Cortex of kidney (tissue), 1 donor: ENCODE measurements at places on chromosomes 7 and 10.

DNA sequence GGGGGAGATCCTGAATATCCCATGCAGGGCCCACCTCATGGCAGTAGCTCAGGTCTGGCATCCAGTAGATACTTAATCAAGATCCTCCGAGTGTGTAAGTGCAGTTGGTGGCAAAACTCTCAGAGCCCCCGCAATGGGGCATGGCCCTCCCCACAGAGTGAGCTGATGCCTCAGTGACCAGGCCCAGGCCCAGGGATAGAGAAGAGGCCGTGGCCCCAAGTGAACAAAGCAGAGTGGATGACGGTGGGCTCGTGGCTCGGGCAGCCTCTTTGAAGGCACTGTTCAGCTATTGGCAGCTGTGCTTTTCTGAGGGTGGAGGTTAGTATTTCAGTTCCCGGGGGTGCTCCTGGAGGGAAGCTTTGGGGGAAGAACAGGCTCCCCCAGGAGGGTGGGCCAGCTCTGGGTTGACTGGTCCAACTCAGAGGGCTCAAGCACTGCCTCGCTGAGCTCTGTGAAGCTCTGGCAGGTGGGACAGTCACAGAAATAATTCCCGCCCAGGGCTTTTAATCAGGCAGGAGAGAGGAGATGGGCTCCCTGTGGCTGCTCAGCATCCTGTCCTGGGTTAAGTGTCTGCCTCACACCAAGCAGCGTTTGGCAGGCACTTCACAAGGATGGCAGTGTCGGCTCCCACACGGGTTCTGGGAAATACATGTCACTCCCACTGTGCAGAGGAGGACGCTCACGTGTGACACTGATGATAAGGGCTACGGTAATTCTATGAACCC is 583.6 kb downstream of the TCERG1L start:
- DNase-seq, result no peak

DNA sequence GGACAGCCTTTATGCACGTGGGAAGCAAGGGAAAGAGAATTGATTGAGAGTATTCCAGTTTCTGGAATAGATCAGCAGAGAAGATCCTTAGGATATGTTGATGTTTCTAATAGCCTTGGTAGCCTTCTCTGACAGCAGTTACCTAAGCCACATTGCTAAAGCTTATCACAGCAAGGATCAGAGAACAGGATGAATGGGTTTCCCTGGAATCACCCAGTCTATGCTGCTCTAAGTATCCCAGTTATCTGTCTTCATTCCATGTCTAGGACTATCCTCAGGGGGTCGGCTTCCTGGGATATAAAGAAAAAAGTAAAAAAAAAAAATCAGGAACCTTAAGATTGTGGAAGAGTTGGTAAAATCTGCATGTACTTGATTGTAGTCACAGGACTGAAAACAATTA is 352.0 kb upstream of the AKR1E2 start:
- DNase-seq, result no peak

GRCh38 chr7:48411619-48412018 is 240.4 kb downstream of the ABCA13 start:
- DNase-seq, result no peak

DNA sequence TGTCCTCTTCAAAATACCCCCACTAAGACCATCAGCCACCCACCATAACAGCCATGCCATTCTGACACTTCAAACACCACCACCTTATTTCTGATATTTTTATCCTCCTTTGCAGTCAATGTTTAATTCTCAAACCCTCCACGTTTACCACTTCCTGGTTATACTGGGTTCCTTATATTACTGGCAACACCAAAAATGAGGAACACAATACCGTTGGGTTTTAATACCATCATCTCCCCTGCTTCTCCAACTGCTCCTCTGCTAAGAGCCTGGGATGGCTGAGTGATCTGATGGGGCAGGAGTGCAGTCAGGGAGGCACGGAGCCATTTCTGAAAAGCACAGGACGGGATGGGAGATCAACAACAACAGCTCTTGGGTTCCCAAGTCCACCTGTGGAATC is 140.5 kb downstream of the CHCHD3 start:
- no peak for DNase-seq

- no peak for DNase-seq
Observed at GRCh38 chr10:95425592-95426465, 135.0 kb upstream of the PDLIM1 start.

- DNase-seq, result no peak
Observed at GRCh38 chr10:9012312-9012711, 957.8 kb downstream of the GATA3 start.

- no peak for DNase-seq
Observed at GRCh38 chr7:103432712-103433111, 13.3 kb downstream of the SLC26A5 start.

- DNase-seq, result no peak
Observed at GRCh38 chr7:96284835-96285234, 37.1 kb downstream of the SLC25A13 start.

DNA sequence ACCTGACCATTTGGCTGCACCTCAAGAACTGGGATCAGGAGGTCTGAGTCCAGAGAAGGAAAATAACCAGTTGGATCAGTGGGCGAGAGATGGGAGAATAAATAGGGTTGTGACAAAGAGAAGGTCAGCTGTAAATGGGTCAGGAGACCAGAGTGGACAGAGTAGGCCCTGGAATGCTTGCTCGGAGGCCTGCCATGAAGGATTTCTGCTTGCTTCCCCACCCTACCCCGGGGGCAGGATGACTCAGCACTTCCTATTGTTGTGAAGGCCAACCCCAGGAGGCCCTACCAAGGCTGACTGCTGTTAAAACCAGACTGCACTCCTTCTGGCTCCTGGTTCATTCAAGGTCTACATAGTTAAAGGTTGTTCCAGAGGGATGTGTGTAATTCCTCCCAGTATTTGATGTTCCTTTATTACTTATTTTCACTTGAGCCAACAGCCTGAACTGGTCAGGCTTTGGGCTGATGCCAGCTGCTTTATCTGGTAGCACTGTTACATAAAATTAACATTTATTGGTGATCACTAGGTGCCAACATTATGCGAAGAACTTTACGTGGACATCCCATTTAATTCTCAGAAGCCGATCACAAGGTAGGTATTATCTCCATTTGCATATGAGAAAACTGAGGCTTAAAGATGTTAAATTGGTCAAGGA is 27.3 kb upstream of the IFRD1 start:
- DNase-seq, result no peak

- no peak for DNase-seq
Observed at GRCh38 chr7:18103436-18104218, 76.0 kb upstream of the PRPS1L1 start.

DNA sequence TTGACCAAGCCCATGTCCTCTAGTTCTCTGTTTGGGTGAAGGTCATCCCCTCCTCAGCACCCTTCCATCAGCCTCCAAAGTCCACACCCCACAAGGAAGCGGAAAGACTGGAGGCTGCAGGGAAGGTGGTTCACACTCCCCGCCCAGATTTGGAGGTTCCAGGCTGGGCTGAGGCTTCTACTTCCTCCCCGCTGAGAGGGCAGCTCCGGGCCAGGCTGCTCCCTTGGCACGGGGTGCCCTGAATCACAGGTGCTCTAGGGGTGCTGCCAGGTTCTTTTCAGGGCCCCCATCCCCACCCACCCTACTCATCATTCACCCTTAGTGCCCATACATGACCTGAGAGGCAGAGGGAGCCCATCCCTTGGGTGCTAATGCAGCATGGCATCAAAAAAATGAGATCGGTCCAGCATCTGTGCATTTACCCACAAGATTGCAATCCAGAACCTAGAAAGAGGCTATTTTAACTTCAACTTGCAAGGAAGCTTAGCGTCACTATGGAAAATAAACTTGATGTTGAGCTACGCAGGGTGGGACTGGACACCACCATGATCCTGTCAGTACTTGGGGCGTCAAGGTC is 47.3 kb upstream of the ZMIZ1 start:
- no peak for DNase-seq

DNA sequence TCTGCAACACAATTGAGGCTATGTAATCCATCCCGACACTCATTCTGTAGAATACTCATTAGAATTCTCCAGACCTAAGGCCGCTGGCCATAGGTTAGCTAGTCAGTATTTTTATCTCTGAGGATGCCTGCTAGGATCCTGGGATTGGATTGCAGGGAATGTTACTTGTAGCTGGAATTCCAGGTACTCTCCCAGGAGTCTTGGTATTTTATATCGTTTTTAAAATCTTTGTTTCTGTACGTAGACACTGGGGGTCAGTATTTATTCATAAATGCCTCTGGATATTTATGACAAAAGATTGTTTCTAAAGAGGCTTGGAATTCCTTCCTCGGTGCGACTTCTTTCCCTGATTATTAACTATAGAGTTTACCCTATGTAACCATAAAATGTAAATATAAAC is 40.1 kb downstream of the BPGM start:
- DNase-seq, result no peak

- peak; percentile 23 for DNase-seq
Observed at GRCh38 chr10:62817121-62817765, 1.1 kb upstream of the EGR2 start.

DNA sequence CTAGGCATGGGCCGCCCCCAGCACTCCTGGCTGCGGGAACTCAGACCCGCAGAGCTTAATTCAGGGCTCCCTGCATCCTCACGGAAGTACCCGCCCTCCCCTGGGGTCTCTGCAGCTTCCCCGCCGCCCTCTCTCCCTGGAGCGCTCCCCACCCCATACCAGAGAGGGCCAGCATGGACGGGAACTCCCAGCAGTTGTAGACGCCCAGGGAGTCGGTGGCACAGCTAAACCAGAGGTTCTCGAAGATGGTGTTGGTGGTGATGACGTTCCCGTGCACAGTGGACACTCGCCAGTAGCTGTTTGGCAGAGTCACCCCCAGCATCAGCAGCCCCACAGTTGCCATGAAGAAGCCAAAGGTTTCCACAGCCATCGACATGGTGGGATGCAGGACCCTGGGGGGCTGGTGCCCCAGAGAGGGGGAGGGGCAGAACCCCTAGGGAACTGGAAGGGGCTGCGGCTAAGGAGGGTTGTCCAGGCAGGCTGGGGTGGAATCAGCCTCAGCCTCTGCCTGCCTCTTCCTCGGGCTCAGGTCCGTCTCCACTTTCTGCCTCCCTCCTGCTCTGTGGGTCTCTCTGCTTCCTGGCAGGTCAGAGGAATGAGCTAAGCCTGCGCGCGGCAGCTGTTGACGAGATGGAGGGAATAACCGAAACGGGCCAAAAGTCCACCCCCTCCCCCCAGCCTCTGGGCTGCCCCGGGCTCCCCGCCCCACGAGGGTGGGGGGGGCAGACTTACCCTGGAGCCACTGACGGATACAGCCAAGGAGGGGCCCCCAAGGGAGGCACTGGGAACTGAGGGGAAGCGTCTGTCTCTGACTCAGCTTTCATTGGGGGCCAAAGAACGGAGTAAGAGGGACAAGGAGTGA is at the start of gene CLDN15:
CLDN15 (minus strand) TSS at position 597 of the 862 bp plus-strand sequence; CDS start at position 376, 221 bp downstream.
- DNase-seq, result no peak

DNA sequence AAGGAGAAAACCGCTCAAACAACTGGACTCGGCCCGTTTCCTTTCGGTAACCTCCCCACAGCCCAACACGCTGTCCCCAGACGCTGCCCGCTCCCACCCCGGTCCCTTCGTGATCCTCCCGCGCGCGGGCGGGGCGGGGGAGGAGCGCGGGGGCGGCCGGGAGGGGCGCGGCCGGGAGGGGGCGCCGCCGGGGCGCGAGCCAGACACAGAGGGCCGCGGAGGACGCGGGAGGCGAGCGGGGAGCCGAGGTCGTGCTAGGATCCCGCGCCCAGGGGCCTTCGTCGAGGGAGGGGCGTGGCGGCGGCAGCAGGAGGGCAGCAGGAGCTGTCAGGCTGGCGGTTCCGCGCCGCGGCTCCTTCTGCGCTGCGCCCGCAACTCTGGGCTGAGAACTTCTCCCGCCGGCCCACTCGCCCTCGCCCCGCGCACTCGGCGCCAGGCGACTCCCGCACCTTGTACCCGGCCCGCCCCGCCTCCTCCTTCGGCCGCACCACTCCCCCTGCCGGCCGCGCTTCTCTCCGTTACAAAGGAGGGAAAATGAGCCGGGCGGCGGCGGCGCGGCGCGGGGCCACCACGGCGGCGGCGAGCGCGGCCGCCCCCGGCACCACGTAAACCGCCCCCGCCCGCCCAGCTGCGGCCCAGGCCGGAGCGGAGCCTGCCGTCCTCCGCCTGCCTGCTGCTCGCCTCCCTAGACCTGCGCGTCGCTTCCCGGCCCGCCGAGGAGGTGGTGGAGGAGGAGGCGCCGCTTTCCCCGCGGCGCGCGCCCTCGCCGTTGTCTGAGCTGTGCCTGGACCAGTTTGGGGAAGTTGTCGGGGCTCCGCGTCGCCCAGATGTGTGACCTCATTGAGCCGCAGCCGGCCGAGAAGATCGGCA is at the start of gene CDK14:
CDK14 (plus strand) TSS at position 521 of the 870 bp plus-strand sequence; CDS start at position 828, 307 bp downstream.
- no peak for DNase-seq

- no peak for DNase-seq
Observed at GRCh38 chr10:89776665-89777064, 75.3 kb downstream of the KIF20B start.

- no peak for DNase-seq
Observed at GRCh38 chr7:136078630-136079029, 101.5 kb upstream of the MTPN start.

- no peak for DNase-seq
Observed at GRCh38 chr7:7210475-7211237, 28.3 kb downstream of the C1GALT1 start.

GRCh38 chr7:24158975-24159374 is 125.0 kb upstream of the NPY start:
- no peak for DNase-seq

DNA sequence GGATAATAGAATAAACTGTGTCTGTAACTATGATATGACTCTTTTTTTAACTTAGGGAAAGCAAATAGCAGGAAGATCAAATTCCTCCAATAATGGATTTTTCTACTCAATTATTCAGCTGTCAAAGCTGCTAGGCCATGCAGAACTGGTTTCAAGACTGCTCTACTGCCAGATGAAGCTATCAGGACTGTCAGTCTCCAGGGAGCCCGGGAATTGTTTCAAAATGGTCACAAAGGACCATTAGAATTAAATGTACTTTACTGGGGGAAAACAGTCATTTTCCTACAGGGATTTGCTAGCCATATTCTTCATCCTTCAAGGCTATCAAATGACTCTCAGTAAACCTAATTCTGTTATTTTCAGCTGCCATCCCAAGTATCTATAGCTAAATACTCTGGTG is 276.3 kb downstream of the LHFPL3 start:
- DNase-seq, result no peak

- DNase-seq, result no peak
Observed at GRCh38 chr10:50541317-50541716, 82.4 kb downstream of the SGMS1 start.

GRCh38 chr10:69377933-69378332 is 38.8 kb downstream of the TACR2 start:
- DNase-seq, result no peak

DNA sequence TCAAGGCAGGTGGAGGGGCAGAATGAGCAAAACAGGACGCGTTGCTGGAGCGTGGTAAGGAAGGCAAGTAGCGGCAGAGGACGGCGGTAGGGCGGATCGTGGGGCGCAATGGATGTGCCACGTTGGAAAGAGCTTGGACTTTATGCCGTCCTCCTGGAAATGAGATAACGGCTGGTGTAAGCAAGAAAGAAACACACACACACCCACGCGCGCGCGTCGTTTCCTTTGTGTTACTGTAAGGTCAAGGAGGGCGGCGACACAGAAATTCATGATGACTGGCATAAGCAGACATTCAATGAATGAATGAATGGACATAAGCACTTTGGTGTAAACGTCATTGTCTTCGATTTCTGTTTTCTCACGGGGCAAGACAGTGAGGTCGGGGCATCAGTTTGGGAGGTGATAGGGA is 683 bp upstream of the ENTPD7 start:
- no peak for DNase-seq
